Astrocyte (in vitro differentiated cells and primary cell): ENCODE measurements at places on chromosomes 5 and 9.

DNA sequence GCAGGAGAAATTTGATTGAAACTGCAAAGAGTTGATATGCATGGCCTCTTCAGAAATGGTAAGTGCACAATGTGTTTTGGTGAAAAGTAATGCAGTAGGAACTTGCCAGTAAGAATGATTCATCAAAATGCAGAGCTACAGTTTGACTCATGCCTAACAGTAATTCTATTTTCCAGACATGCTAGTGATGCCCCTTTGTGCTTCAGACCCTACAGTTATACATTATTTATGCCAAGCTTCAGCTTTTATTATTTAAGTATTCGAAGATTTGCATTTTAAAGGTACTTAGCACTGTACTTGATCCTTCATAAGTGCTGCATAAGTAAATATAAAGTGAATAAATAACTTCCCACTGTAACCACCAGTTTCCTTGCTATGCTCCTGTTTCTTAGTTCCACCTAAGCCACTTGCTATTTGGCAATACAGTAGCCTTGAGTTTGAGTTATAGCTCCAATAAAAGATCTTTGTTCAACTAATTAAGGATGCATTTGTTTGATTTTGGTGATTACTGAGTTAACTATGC is 3.6 kb upstream of the SPATA31E1 start:
- peak; percentile 88 for DNase-seq

DNA sequence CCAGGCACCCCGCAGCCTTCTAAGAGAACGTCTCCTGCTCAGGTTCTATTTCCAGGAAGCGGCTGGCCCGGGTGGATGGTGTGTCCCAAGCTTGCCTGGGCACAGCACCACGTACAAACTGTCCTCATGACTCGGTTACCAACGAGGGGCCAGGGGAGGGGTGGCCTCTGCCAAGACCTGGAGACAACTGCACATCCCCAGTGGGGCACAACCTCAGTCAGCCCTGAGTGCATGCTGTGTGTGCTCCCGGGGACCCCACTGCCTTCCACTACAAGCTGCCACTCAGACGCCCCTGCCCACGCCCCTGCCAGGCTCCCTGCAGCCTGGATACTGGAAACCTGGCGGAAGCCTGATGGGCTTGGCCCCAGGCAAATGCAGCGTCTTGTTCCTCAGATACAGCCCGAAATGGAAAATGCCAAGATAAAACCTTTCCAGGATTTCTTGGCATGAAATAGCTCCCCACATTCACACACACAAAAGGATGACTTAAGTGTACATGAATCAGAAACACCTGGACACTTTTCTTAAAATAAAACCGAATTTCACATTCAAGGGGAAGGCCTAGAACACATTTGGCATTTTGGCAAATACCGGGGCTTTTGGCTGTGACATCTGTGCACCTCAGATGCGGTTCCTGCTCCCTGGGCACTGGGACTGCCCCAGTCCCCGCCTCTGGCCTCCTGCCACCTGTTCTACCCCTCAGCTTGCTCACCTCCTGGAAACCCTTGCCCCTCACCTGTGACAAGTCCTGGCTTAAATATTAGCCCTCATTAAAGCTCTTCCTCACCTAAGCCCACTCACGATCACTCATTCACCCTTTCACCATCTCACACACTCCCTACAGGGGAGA is 62.5 kb downstream of the COL23A1 start:
- no peak for DNase-seq

DNA sequence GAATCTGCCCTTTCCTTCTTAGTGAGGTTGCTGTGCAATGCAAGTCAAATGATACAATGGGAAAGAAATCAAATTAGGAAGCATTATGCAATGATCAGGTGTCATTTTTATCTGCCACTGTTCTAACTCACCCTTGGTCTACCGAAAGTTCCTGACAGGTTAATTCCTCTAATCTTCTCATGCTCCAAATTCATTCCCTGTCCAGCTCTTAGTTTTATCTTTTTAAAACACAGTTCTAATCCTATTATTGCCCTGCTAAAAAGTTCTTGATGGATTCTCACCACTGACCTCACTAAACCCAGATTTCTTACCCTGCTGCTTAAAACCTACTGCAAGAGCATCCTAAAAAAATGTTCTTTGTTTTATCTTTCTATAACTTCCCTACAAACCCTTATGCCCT is 1000.9 kb downstream of the CDH18 start:
- DNase-seq = no peak

GRCh38 chr5:69213513-69214215 is 21.0 kb upstream of the CDK7 start:
- peak; percentile 39 for DNase-seq

- no peak for DNase-seq
These were observed 442.5 kb upstream of the COX7C start for GRCh38 chr5:86175224-86175623.

DNA sequence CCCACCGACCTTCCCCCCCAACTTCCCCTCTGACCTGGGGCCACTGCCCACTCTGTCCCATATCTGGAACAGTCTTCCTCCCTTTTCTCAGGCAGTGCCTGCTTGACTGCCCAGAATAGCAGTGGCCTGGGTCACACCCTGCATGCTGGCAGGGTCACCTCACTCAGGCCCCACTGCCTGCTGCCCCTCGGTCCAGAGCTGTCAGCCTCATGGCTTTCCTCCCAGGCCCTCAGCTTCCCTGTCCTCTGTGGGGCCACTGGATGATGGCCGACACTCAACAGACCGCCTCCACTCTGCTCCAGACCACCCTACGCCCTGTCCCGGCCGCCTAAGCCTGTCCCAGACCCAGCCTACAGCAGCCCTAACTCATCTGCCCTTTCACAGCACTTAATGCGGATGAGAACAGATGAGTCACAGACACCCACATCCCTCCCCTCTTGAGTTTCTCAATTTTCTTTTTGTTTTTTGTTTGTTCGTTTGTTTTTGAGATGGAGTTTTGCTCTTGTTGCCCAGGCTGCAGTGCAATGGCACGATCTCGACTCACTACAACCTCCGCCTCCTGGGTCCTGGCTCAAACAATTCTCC is 5.9 kb downstream of the PNPLA7 start:
- DNase-seq = no peak

- DNase-seq = no peak
These were observed 8.0 kb downstream of the CEP72 start for GRCh38 chr5:620152-620551.

GRCh38 chr5:152181461-152181860 is 223.6 kb downstream of the NMUR2 start:
- DNase-seq = no peak

GRCh38 chr9:6708732-6709131 is 49.0 kb upstream of the KDM4C start:
- DNase-seq = no peak

DNA sequence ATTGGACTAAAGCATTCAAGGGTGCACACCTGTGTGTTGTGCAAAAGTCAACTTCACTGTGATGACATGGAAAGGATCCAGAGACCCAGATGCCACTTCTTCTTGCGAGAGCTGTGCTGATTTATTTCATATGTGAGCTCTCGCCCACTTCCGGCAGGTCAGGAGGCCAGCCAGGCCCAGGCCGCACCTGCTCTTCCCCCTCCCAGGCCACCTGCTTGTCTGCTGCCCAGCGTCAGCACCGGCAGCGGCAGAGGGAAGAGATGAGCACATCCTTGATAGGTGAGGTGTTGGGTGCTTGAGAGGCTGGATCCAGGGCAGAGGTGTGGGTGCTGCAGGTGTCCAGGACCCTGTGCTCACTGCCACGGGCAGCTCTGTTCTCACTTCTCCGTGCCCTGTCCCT is 242.9 kb downstream of the FANCC start:
- no peak for DNase-seq

DNA sequence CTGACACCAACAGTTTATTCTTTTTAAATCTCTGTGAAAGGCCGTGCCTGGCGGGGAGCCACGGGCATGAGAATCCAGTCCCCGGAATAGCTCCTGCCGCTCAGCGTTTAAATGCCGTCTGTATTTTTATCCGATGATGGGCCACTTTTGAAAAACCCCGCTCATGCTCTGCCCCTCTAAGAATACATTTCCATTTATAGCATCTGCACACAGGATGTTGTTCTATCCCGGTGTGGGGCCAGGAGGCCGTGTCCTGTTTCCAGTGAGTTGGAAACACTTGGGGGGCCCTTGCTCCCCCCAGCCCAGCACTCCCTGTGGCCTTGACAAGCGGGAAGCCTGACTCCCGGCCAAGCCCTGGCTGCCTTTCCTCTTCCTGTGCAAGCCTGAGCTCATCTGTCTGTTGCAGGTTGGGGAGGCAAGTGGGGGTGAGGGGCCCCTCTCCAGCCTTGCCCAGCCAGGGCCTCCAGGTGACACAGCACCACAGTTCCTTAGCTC is 39.0 kb downstream of the ERGIC1 start:
- peak; percentile 63 for DNase-seq

DNA sequence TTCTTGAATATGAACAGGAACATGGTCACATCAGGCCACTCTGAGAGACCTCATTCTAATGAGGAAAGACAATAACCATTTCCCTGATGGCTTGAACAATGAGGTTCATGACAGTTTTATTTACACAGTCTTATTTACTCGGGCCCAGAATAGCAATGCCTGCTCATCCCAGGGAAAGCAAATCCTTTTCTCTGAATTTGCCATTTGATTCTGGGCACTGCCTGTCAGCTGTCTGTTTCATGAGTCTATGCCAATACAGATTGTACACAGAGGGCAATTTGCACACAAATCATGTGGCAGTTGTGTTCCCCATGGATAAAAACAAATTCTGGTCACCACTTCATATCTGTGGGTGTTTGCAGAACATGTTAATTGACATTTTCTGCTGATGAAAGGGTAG is 492.5 kb downstream of the ACTL7B start:
- DNase-seq = no peak

DNA sequence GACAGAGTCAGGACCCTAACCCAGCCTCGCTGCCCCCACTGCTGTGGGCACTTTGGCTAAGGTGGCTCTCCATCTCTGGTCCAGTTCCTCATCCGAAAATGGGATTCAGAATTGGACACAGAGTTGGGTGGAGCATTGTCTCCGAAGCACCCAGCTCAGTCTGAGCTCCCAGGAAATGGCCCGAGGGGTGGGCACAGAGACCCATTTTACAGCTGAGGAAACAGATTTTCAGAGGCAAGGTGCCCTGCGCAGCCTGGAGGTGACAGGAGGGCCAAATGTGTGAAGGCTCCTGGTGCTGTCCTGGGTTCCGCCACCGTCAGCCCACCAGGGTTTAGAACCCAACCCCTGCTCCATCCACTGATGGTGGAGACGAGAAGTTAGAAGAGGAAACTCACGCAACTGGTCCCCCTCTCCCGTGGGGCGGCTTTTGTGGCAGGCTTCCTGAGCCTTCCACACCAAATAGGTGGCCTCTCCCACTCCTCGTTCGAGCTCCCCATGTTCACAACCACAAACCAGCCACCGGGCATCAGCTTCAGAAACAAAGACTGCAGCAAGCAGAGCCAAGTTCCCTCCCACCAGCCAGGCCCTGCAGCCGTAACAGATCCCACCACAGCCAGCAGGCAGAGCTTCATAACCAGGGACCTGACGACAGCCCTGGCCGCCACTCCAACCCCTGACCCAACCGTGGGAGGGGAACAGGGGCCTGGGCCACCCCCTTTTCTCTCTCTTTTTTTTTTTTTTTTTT is 90.9 kb upstream of the LMX1B start:
- DNase-seq = no peak

GRCh38 chr5:128436749-128437188 is 101.3 kb downstream of the FBN2 start:
- peak; percentile 75 for DNase-seq

GRCh38 chr9:69054989-69055388 is 19.4 kb downstream of the FXN start:
- DNase-seq = no peak

DNA sequence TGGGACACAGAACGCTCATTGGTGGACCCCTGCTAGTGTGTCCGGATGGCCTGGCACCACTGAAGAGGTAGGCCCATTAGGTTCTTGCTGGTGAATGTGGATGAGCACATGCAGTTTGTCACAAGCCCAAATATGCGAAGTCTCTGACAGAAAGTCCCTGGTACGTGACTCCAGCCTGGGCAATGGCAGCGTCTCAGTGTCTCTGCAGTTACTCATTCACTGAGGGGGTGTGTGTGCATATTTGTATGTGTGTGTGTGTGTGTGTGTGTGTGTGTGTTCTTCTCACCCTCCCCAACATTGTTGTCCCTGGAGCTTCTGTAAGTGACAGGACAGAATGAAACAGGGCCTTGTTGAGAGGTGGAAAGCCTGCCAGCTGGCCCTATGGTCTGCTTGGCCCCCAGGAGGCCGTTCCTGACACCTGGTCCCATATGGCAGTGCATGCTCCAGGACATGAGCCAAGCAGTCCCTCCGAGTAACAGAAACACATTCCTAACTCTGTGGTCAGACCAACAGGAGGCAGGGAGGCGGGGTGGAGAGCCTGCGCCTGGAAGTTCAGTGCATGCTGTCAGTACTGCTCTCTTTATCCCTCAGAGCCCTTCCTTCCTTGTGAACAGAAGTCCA is 169.9 kb downstream of the SLC28A3 start:
- peak; percentile 97 for DNase-seq
